ENCODE measurements at places on chromosomes 5 and 9.

DNA sequence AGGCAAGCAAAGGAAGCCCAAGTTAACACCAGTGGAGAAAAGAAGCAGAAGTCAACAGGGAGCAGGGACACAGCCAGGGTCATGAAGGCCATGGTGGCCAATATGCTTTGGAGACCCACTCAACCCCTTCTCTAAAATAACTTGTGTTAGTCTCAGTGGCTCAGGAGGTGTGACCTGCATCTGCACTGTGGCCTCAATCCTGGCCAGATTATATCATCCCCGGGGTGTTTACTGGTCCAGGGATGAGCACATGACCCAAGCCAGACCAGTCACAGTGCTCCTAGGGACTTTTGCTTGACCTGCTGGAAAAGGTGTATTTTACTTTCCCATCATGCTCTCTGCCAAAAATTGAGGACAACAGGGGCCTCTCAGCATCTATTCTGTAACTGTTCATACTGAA, 105.2 kb downstream of the DPYSL3 start:
- no peak for DNase-seq

DNA sequence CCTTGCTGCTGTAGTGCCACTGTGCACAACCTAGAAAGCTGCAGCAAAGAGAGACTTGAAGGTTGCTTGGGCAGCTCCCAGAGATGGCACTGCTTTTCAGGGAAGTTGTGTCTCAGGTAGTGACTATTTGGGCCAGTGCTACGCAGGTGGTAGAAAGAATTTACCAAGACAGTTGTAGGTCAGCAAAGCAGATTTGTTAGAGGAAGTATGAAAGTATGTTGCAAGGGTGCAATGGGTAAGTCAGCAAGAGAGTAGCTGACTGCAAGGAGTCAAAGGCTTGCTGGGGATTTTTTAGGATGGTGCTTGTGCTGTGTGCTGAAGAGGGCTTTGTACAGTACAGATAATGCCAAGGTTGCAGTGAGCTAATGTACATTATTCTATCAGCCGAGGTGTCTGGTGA, 33.5 kb upstream of the SPARC start:
- no peak for DNase-seq

- DNase-seq, result no peak
These were observed 102.7 kb downstream of the GOLPH3 start for GRCh38 chr5:32071351-32071944.

DNA sequence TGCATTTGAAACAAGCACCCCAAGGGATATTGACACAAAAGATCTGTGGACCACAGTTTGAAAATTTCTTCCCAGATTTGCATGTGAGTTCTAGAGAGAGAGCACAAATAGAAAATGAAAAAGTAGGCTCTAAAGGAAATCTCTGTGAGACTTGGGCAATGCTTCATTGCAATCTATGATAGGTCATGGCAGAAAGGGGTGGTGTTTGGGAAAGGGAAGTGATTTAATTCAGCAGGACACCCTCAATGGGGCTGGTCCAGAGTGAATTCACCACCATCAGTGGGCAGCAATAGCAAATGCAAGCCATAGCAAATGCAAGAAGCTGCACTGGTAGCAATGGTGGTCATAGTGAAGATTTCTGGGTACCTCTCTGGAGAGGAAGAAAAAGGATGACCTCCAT, 58.1 kb downstream of the ANKRD55 start:
- no peak for DNase-seq

DNA sequence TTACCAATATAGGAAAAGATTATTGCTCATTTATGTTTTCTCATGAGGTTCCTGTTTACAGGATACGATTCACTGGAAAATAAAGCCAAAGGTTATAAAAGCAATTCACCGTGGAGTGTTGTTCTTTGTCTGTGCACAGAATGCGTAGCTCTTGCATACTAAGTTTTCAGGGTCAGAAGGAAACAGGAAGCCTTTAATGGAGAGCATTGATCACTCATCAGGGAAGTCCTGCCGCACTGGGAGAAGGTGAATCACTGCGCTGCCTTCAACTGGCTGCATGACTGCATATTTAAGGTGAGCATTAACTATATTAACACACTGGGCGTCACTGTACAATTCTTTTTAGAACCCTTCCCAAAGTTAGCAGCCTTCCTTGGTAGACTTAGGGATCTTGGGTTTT, 74.1 kb upstream of the SYK start:
- DNase-seq, result no peak

DNA sequence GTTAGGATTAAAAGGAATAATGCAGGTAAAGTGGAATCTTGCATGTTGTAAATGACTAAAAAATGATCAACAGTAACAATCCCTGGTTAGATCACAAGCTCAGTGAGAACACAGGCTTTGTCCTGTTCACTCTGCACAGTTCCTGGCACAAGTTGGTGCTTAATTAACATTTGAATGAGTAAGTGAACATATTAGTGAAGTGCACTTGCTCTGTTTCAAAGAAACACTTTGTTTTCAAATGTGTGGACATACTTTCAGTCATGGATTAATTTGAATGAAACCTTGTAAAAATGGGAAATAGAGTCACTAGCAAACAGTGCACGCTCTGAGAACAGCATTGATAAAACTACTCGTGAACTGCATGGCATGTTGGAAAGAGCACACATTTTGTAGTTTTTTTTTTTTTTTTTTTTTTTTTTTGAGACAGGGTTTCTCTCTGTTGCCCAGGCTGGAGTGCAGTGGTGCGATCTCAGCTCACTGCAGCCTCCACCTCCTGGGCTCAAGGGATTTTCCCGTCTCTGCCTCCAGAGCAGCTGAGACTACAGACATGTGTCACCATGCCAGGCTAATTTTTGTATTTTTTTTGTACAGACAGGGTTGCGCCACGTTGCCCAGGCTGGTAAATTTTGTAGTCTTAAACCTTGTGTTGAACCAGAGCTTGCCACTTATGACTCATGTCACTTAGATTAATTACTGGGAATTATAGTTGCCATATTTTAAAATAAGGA, 159.9 kb downstream of the LURAP1L start:
- no peak for DNase-seq

DNA sequence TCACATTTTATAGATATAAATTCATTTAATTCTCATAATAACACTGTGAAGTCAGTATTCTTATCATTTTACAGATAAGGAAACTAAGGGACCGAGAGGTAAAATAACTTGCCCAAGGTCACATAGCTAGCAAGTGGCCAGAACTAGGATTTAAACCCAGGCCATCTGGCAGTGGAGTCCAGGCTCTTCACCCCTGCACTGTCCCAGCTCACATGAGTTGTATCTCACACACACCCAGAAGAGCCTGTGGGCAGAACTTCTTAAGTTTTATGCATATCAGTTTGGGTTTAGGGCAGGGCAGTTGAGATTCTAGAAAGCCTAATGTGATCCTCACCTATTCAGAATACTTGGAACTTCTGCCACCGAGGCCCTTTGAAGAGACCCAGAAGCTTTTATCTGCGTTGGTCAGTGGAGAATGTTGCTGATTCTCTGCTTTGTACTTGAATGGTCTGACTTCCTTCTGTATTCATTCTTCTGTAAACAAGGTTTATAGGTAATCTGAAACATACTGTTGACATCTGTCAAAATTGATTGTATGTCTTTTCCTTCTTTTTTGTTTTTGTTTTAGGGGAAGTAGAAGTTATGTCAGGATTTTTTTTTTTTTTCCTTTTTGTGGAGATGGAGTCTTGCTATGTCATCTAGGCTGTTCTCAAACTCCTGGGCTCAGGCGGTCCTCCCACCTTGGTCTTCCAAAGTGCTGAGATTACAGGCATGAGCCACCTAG, 75.8 kb downstream of the KIAA1958 start:
- no peak for DNase-seq

GRCh38 chr5:23583081-23583480, 75.7 kb downstream of the PRDM9 start:
- no peak for DNase-seq

DNA sequence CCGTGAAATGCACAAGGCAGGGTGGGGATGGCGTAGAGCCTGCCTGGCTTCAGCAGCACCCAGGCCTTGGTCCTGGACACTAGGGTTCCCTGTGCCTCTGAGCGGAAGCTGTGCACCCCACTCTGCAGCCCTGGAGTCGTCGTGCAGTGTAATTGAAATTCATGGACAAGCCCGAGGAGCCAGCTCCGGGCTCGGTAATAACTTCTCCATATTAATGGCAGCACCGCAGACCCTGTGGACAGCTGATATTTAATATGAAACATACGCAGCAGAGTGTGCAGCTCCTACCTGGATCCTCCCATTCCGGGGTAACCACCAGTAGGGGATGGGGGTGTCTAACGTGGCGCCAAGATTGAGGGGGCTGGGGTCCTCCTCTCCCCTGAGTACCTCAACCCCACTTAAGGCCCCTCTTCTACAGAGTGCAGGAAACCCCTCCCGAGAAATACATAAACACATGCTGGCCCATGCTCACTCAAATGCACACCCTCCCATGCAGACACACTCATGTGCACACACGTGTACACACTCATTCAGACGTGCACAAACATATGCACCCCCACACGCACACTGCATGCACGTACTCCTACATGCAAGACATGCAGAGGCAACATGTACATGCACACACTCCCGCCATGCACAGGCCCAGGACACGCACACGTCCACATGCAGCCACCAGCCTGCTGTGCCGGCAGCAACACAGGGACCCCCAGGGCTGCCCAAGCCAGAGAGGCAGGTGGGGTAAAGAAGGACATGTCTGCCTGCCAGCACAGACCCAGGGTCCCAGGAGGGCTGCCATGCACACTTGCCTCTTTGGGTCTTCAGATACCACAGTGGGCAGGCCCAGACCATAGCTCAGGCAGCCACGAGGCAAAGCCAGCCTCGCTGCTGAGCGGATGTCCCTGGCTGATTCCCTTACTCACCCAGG, 8.1 kb downstream of the ADAMTS2 start:
- no peak for DNase-seq

DNA sequence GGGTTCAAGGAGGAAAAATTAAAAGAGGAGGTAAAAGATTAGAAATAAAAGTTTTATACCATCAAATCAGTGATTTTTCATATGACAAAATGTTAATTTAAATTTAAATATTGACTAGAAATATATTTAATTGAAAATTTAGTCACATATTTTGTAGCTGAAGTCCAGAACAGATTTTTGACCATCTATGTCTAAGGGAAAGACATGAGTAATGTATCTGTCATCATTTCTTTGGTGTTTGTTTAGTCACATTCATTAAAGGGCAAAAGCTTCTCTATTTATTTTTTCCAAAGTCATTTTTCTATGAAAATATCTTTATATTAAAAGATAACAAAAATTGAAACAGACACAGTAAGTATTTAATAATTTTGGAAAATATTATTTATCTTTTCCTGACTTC, 252.0 kb upstream of the ISL1 start:
- no peak for DNase-seq

DNA sequence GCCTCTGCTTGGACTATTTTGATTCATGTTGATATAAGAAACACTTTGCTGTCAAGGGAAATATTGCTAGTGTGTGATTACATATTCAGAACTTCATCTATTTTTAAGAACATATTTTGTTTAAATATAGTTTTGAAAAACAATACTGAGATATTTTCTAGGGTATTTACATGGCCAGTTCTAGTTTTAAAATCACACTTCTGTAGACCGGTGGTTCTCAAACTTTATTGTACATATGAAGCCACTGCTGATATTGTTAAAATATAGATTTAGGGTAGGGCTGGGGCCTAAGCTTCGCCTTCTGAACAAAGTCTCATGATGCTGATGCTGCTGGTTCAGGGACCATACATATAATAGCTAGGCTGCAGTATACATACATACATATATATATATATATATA, 1000.0 kb downstream of the PTPRD start:
- DNase-seq, result no peak

DNA sequence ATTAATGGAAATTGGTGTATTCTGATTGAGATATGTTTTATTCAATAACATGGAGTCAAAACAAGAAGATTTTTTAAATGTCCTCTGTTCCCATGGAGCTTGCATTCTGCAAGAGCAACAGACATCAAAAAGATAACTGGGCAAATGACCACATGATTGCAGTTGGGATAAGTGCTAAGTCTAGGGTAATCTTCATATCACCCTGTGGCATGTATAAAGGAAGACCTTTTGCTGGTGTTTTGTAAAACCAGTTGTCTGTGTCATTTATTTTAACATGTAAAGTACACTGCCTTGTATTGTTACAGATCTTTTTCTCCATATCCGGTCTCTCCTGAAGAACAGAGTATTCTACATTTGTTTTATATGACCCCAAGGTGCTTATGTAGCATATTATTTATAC, 44.0 kb downstream of the PTCD2 start:
- DNase-seq, result no peak

DNA sequence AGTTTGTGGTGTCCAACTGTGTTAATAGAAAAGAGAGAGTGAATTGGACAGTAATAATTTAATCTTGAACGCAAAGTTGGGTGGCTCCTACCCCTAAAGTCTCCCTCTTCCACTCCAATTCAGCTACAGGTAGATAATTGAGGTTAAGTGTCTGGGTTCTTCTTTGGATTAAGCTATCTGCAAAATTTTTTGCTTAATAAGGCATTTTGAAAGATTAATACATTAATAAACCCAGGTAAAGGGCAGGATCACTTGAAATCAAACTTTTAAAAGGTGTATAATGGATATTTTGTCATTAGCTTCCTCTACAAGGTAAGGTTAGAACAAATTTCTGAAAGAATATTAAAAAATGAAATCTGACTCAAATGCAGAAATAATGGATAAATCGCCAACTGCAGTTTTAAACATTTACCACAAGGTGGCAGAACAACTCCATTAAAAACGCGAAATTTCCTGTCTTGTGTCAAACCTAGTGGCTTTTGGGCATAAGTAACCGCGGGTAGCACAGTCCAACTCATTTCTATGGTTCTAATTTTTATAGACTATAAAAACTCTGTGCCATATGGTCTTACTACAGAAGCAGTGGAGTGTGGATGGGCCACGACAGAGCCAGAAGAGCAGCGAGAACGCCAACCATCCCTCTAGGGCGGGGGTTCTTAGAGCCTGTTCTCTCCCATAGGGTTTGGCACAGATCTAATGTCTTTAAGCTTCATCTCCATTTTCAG, 276.5 kb downstream of the ARHGEF28 start:
- DNase-seq, result peak; percentile 39

GRCh38 chr9:135046739-135047350, 40.6 kb upstream of the OLFM1 start:
- DNase-seq, result no peak

GRCh38 chr9:14286121-14286520, 27.8 kb downstream of the NFIB start:
- no peak for DNase-seq

- no peak for DNase-seq
These were observed 37.4 kb upstream of the RUSC2 start for GRCh38 chr9:35452481-35452880.

- no peak for DNase-seq
These were observed 8.4 kb downstream of the ZNF131 start for GRCh38 chr5:43129161-43129560.

DNA sequence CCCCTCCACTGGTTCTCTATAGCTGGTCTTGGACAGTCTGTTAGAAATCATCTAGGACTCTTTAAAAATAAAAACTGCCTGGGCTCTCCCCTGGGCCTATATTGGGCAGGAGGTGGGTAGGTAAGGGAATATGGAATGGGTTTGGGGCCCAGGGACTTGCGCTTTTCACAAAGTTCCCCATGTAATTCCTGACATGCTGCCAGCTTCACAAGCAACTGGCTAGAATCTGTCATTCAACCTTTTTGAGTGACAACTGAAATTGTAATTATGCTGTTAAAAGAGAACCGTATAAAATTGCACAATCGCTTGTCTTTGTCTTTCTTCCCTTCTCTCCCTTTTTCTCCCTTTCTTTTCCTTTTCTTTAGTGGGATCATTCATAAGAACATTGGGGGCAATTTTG, 603.1 kb downstream of the EBF1 start:
- no peak for DNase-seq

GRCh38 chr5:42595597-42595996, 161.0 kb upstream of the CCDC152 start:
- no peak for DNase-seq

GRCh38 chr5:57770039-57770438, 287.4 kb upstream of the ACTBL2 start:
- no peak for DNase-seq

All from T47D (cell line).